Stimulated activated naive CD4-positive, alpha-beta T cell (primary cell): ENCODE measurements at places on chromosomes 1 and 21.

DNA sequence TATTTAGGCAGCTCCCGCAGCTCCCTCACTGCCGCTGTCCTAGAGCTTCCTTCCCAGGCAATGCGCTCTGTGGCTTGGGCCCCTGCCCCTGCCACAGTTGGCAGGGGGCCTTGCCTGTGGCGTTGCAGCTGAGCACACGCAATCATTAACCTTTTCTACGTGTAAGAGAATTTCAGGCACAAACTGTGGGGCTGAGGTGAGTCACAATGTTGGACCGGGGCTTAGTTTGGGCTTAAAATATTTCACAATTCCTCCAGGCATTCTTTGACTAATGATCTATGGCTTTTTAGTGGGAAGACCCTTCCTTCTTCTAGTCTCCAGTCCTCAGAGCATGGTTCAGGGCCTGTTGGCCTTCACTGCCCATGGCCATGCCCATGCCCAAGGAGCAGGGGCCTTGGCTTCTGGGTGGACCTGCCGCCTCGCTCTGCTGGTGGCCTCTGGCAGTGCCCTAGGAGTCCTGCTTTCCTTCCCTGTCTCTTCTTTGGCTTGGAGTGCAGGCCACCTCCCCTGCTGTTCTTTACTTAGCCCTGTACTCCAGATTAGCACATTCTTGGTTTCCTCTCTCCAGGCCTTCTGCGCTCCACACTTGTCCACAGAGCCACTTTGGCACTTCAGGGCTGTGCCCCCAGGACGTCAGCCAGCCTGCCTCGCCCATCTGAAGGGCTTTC, 39.2 kb downstream of the MAPKAPK2 start:
- DNase-seq: no peak

GRCh38 chr1:8682573-8682972, 134.9 kb downstream of the RERE start:
- DNase-seq: no peak

DNA sequence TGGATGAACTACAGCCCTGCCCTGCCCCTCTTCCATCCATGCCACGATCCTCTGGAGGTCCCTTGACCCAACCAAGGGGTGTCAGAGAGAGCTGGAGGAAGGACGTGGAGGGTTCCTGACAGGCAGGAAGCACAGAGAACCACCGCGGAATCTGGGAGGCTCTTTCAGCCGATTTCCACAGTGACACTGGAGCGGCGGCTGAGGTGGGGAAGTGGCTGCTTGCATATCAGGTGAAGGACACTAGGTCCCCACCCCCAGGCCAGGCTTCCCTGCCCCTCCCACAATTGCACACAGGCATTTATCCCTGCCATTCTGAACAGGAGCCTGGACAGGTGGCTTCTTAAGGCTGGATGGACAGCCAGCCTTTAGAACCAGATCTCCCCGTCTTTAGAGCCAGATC, 17.5 kb downstream of the LRRC71 start:
- no peak for DNase-seq

DNA sequence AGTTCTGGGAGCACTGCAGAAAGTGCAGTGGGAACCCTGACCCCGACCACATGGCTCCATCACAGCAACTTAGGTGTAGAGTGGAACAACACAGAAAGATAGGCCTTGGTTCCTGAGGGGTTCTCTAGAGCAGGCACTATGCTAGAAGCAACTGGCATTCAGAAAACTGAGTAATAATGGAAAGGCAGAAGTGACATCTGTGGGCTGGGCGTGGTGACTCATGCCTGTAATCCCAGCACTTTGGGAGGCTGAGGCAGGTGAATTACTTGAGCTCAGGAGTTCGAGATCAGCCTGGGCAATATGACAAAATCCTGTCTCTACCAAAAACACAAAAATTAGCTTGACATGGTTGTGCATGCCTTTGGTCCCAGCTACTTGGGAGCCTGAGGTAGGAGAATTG, 5.3 kb downstream of the MRPS15 start:
- no peak for DNase-seq
